ENCODE measurements at places on chromosomes 4 and X. TPM values are rescaled to one million over a fixed set of nuclear protein-coding genes. Genes with fewer than 3 reads are reported as not detected.

The TBC1D19 gene
- polyA plus RNA-seq, result 13.7 TPM

The VEGFC gene
- 0.30 TPM for polyA plus RNA-seq

The GAGE13 gene
- not detected for polyA plus RNA-seq

The AMELX gene
- not detected for polyA plus RNA-seq

The BDH2 gene
- polyA plus RNA-seq, result 19.4 TPM

DNA sequence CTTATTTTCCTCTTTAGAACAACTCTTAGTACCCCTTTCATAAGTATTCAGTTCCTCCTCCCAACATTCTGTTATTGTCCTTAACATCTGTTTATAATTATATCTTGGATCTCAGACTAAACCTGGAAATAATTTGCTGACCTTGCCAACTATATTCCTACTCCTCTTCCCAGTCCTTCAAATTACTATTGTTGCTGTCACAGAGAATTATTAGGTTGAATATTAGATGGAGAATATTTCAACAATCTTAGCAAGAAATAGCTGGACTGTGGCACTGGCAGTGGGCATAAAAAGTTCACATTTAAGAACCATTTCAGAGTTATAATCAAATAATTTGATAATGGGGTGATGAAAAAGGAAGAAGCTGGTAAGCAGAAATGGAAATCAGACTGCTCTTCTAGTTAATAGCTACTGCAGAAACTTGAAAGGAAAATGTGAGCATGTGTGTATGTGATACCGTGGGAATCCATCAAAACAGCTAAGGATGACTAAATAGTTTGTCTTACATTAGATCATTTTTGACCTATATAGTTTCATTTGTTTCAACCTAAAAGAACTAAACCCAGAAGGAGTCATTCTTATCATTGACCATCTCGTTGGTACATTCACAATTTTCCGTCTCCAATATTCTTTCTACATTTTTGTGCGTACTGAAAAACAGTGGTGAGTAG, 43.3 kb upstream of the PRDM8 start:
- H3K27ac ChIP-seq, result no peak overlapping the region
- DNase-seq, result no peak
- no peaks in the 10 kb centered on the region for H3K27me3 ChIP-seq
- no peak overlapping the region for H3K4me3 ChIP-seq
- H3K4me1 ChIP-seq, result no peaks in the 10 kb centered on the region

DNA sequence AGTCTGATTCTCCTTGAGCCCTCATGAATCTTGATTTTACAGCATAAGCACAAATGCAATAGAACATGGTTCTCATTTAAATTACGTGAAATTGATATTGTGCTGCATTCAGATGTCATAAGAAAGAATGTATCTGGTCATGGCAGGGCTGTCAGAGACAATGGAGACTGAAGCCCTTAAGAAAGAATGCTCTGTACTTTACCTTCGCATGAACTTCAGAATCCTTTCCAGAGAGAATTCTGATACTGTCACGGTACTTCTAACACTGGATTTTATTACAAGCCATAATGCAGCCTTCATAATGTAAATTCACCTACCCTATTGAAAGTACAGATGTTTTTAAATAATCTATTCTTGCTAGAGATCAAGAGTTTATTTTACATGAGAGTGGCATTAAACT, 677.9 kb upstream of the ADGRL3 start:
- no peak overlapping the region for H3K4me3 ChIP-seq
- H3K27ac ChIP-seq, result no peak overlapping the region
- H3K27me3 ChIP-seq, result no peaks in the 10 kb centered on the region
- no peaks in the 10 kb centered on the region for H3K36me3 ChIP-seq
- H3K4me1 ChIP-seq, result no peaks in the 10 kb centered on the region

DNA sequence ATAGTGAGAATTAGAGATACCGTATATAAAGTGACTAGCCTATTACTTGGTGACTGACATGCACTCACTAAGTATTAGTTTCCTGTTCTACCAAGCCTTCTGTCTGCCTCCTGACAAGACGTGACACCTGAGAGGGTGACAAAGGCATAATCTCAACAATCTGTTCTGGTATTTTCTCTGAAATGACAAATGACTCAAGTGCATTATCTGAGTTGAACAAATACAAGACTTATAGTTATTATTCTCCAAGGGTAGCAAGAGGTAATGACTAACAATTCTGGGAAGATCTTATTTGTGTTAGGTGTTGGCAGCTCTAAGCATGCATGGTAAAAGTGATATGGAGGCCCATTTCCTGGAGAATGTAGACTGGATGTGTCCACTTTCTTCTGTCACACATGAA, 60.6 kb downstream of the SYTL5 start:
- no peak for DNase-seq
- H3K36me3 ChIP-seq, result no peaks in the 10 kb centered on the region
- no peaks in the 10 kb centered on the region for H3K4me1 ChIP-seq

DNA sequence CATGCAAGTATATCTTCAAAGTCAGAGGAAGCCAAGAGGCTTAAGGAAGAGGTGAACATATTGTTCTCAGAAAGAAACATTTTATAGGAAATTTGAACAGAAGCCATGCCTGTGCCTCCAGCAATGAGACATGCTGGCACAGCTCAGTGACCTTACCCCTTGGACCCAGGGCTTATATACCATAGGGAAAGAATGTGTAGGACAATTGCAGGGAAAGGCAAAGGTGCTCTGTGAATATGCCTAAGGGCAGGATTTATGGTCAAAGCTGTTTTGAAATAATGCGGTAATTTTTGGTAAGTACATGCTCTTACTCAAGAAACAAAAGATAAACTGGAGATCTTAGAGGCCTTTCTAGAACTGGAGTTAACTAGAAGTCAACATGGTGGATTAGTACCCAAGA, 568.8 kb downstream of the GRID2 start:
- H3K4me1 ChIP-seq, result no peaks in the 10 kb centered on the region
- no peaks in the 10 kb centered on the region for H3K36me3 ChIP-seq
- no peaks in the 10 kb centered on the region for H3K27me3 ChIP-seq
- no peak overlapping the region for H3K27ac ChIP-seq
- no peak overlapping the region for H3K4me3 ChIP-seq
- DNase-seq, result no peak

GRCh38 chr4:41957634-41958033, 22.4 kb downstream of the TMEM33 start:
- no peaks in the 10 kb centered on the region for H3K4me1 ChIP-seq
- H3K4me3 ChIP-seq, result no peak overlapping the region
- peaks cover 8% of the 10 kb centered on the region for H3K36me3 ChIP-seq
- H3K27me3 ChIP-seq, result no peaks in the 10 kb centered on the region
- peak; percentile 11 for DNase-seq
- no peak overlapping the region for H3K27ac ChIP-seq

- no peak overlapping the region for H3K27ac ChIP-seq
- no peaks in the 10 kb centered on the region for H3K27me3 ChIP-seq
- no peak overlapping the region for H3K4me3 ChIP-seq
- no peaks in the 10 kb centered on the region for H3K36me3 ChIP-seq
- H3K4me1 ChIP-seq, result no peaks in the 10 kb centered on the region
Observed at GRCh38 chrX:68177542-68177941, 255.8 kb downstream of the OPHN1 start.

DNA sequence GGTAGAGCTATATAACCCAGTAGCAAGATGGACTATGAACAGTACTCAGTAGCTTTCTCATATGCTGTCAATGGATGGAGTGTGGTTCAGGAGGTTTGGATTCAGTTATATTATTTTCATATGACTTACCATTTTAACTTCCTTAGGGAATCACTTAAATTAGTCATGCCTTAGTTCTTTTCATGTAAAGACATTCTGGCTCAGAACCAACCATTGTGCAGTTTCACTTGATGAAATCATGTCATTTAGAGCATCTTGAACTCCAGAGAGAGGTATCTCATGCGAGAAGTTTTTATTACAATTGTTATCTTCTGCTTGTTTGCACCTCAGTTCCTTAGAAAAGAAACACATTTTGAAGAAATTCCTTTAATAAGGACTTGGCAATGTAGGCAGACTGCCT, 55.8 kb downstream of the IL1RAPL2 start:
- no peaks in the 10 kb centered on the region for H3K4me1 ChIP-seq
- no peaks in the 10 kb centered on the region for H3K27me3 ChIP-seq
- H3K36me3 ChIP-seq, result no peaks in the 10 kb centered on the region
- DNase-seq, result no peak

DNA sequence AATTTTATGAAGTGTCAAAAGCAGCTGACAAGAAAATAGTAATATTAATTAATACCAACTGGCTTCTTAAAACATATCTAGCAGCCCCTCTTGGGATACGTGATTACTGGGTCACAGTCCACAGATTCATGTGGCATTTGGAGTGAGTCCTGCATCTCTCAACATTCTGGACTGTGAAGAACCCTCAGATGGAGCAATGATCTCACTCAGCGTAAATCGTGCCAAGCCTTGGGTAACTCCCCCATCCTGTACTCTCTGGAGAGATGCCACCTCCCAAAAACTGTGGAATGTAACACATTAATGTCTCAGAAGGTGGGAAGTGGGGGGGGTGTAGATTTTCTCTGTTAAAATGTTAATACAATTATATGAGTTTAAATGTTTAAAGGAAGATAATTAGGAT, 118.2 kb upstream of the IQCM start:
- peaks cover 10% of the 10 kb centered on the region for H3K27me3 ChIP-seq
- no peak overlapping the region for H3K4me3 ChIP-seq
- H3K27ac ChIP-seq, result no peak overlapping the region
- H3K36me3 ChIP-seq, result no peaks in the 10 kb centered on the region
- no peaks in the 10 kb centered on the region for H3K4me1 ChIP-seq

DNA sequence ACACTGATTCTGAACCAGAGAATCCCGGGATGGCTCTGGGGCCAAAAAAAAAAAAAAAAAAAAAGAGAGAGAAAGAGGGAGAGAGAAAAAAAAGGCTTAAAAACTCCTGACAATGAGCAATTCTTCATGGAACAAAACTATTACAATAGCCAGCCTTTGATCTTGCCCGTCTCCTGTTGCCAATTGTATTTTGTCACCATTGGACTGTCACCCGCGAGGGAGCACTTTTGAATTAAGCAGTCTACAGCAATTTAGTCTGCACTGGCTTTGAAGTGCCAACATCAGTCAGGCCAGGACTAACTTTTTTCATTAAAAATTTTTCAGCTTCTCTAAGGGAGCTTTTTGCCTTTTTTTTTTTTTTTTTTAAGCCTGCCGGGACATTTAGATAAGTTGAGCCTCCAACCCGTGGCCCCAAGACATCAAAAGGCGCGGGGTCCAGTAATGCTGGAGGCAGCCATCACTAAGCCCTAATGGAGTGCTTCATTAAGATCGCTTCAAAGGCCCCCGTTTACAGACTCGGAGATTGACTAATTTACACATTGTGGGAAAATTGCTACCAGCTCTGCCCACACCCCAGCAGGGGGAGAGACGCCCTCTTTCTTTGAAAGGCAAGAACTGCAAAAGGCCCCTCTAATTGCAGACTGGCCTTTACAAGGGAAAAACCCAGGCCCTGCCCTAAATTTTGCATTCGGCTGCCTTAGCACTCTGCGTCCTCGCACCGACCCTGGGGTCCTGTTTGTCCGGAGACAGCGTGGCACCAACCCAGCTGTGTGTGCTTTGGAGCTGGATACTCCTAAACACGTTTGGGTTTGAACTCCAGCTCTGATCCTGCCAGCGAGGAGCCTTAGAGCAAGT, 98.1 kb upstream of the MSX1 start:
- peaks cover 23% of the 10 kb centered on the region for H3K27me3 ChIP-seq
- no peaks in the 10 kb centered on the region for H3K36me3 ChIP-seq
- no peak overlapping the region for H3K27ac ChIP-seq
- no peak for DNase-seq

DNA sequence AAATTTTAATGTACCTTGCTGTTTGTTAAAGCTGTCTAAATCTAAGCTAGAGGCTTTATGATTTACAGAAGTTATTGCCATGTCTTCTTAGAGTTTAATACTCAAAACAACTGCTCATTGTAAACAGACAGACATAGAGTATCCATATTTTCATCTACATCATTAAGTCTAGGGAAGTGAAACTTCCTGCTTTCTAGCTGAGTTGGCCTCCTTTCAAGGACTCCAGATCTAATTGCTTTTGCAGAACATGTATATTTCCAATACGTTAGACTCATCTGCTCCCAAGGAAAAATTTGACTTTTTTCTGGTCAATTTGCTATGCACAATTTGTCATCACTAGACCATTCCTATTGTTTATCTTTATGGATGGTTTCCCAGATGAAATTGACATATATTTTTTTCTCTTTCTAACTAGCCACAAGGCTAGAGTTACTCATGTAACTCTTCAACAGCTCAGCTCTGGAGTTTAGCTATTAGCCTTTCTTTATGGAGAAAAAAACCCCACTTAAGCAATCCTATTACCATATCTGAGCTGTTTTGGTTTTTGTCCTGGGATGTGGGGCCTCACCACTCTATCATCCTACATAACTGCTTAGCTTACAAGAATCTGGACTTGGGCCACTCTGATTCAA, 122.9 kb downstream of the PPA2 start:
- no peak for DNase-seq
- H3K27ac ChIP-seq, result peak overlapping the region; percentile 56
- H3K4me1 ChIP-seq, result no peaks in the 10 kb centered on the region
- H3K4me3 ChIP-seq, result no peak overlapping the region

- H3K27ac ChIP-seq, result no peak overlapping the region
- no peaks in the 10 kb centered on the region for H3K36me3 ChIP-seq
- no peaks in the 10 kb centered on the region for H3K27me3 ChIP-seq
- no peaks in the 10 kb centered on the region for H3K4me1 ChIP-seq
Observed at GRCh38 chr4:25504932-25505636, 128.0 kb downstream of the ANAPC4 start.

DNA sequence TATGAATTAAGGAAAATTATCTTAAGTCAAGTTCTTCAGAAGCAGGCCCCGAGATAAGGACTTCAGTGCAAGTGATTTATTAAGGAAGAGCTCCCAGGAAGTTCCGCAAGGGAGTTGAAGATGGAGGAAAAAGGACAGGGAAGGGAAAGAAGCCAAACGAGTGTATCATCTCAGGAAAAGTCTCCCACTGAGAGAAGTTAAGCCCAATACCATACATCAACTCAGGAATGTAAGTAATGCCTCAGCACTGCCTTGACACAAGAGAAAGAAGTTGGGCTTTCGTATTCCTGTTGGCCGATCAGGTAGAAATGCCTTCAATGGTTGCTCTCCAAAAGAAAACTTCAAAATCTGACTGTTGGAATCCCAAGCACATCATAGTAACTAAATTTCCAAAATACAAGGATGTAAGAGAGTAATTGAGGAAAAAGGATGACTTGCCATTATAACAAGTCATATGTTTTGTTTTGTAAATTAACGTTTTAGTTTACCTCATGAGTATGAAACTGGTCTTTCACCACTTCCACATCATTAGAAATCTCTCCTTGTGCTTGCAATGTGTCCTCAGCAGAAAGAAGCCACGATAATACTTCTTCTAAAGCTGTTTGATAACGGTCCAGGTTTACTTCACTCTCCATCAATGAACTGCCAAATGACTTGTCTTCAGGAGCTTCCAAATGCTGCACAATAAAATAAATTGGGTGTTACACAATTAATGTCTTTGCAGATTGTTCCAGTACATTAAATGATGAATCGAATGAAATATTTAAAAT, 566.7 kb downstream of the DMD start:
- no peaks in the 10 kb centered on the region for H3K36me3 ChIP-seq
- no peak overlapping the region for H3K27ac ChIP-seq
- no peak overlapping the region for H3K4me3 ChIP-seq
- H3K27me3 ChIP-seq, result no peaks in the 10 kb centered on the region
- H3K4me1 ChIP-seq, result no peaks in the 10 kb centered on the region
